ENCODE measurements at places on chromosomes 11 and 22.
A peak's percentile ranks its signal among the peaks of the same experiment; 100 is the strongest.

GRCh38 chr11:90288212-90288821, 65.5 kb upstream of the CHORDC1 start:
- peak; percentile 36 for DNase-seq

DNA sequence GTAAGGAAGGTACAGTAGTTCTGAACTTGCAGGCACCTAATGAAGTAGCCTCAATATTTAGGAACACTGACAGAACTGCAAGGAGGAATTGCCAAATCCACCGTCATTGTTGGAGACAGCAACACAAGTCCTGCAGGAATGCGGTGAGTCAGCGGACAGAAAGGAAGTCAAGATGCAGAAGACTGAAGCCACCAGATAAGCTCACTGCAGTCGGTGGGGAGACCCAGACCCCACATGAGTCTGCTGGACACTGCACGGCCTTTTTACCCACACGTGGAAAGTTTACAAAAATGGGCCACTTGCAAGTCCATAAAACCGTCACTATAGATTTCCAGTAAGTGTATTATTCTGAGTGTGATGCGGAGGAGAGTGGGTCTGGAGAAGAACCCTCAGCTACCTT, 1471.6 kb downstream of the TBC1D22A start:
- no peak for DNase-seq

DNA sequence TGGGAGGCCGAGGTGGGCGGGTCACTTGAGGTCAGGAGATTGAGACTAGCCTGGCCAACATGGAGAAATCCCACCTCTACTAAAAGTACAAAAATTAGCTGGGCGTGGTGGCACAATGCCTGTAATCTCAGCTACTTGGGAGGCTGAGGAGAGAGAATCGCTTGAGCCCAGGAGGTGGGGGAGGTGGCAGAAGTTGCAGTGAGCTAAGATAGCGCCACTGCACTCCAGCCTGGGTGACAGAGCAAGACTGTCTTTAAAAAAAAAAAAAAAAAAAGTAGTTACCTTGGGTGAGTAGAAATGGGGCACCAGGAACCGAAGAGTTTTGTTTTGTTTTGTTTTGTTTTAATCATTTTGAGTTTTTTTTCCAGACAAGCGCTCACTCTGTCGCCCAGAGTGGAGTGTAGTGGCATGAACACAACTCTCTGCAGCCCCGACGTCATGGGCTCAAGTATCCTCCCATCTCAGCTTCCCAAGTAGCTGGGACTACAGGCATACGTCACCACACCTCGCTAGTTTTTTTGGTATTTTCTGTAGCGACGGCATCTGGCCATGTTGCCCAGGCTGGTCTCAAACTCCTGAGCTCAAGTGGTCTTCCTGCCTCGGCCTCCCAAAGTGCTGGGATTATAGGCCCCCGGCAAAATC, 15.8 kb downstream of the THAP12 start:
- no peak for DNase-seq

DNA sequence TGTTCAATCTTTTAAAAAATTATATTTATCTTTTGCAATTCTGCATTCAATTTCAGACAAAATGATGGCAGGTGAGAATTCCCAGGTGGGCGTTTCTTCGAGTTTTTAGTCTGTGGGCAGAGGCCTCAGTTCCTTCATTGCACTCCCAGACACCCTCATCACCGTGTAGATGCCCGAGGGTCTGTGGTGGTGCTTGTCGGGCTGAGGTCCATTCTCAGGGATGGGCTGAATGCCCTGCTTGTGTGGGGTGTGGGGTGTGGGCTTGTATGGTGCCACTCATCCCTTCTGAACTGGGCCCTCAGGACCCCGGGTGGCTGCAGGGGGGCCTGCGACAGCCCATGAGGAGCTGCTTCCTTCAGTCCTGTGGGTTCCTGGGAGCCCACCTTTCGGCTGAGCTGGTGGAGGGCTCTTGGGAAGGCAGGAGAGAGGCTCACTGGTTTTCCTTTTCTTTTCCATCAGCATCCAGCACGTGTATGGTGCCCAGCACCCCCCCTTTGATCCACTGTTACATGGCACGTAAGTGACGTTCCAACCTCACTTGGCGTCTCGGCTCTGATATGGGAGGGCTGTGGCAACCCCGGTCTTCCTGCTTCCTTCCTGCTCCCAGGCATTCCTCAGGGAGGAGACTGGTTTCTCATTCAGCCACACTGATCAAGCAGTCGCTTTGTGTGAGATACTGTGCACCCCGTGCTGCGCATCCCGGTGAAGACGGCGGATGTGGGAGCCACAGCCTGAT, 29.8 kb downstream of the TBC1D22A start:
- DNase-seq, result no peak

GRCh38 chr11:46321757-46322156, 25.5 kb upstream of the DGKZ start:
- DNase-seq, result no peak

GRCh38 chr11:45926001-45926401, 3.5 kb downstream of the LARGE2 start:
- DNase-seq, result no peak

DNA sequence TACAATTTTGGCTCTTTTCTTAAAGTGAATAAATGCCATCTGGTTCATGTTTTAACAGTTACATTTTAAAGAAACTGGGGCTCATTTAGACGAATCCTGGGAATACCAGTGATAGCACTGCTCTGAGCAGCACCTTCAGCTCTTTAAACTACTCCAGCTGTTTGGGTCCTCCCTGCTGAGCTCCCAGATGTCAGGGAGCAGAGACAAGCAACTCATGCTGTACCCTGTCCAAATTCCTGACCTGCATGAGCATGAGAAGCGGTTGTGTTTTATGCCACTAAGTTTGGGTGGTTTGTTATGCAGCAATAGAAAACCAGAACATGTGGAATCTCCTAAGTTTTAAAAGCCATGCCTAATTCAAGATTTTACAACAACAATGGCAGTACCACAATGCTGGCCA, 90.0 kb downstream of the FDX1 start:
- no peak for DNase-seq

- peak; percentile 64 for DNase-seq
Measured at GRCh38 chr11:109236696-109237095, 185.3 kb upstream of the C11orf87 start.

DNA sequence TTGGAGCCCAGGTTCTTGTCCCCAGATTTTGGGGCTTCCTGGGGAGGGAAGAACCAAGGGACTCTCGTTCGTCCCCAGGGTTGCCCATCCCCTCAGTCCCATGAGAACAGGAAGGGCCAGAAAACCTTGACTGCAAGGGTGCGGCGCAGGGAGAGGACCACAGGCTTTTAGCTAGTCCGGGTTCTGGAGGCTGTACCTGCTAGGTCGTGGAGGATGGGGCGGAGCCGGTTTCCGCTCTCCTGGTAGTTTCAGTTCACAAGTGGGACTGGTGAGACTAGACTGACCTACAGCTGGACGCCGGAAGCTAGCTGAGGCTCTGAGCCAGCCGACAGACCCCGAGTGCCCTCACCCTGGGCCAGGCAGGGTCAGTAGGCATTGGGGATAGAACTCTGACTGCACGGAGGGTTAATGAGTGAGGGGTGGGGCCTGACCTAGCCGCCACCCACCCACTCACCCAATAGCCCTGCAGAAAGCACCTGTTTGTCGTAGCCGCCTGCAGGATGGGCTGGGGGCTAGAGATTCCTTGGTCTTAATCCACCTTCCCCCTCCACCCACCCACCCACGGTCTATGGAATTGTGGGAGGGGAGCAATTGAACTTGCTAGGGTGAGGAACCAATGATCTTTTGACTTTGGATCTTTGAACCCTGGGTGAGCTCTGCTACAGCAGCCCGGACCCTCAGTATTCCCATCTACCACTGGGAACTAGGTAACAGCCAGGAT, 1.5 kb downstream of the MAFF start:
- DNase-seq, result peak; percentile 54

GRCh38 chr22:39446239-39446721, 10.5 kb upstream of the MGAT3 start:
- DNase-seq, result no peak
